ENCODE measurements at places on chromosomes 7 and 10. TPM values are rescaled to one million over a fixed set of nuclear protein-coding genes. Genes with fewer than 3 reads are reported as not detected.

Gene TMEM213
- not detected for total RNA-seq

Gene DIP2C
- 0.34 TPM for total RNA-seq

Gene SHTN1
- 39.2 TPM for total RNA-seq

Gene STAG3
- 1.1 TPM for total RNA-seq

Gene CREB5
- total RNA-seq = 40.5 TPM
